ENCODE measurements at places on chromosomes 4 and X.

DNA sequence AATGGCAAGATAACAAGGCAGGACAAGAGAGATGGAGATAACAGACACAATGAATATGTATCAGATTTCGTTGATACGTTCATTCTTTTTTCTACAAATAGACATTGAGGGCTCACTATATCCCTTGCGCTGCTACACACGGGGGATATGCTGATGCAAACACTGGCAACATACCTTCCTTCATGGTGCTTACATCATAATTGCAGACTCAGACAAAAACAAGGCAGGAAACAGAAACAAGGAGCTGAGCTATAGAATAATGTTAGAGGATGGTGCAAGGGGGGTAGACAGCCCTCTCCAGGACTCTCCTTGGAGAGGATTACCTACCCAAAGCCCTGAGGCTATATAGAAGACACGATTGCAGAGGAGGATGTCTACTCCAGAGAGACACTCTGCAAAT is 1069.5 kb downstream of the DMD start:
- DNase-seq: no peak

DNA sequence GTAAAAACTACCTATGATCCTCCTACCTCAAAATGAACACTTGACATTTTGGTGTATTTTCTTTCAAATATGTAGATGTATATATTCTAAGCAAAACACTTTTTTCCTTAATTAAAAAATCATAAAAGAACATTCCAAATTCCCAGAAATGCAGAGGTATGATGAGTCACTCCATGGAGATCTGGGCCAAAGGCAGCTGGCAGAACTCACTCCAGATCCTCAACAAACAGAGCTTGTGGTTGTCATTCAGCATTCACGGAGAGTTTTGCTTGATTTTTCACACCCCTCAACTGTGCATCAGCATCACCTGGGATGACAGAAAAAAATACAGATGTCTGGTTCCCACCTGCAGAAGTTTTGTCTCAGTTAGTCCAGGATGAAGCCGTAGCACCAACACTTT is 144.6 kb downstream of the KIT start:
- no peak for DNase-seq

- DNase-seq: no peak
Measured at GRCh38 chrX:12403474-12404082, 265.3 kb downstream of the FRMPD4 start.

DNA sequence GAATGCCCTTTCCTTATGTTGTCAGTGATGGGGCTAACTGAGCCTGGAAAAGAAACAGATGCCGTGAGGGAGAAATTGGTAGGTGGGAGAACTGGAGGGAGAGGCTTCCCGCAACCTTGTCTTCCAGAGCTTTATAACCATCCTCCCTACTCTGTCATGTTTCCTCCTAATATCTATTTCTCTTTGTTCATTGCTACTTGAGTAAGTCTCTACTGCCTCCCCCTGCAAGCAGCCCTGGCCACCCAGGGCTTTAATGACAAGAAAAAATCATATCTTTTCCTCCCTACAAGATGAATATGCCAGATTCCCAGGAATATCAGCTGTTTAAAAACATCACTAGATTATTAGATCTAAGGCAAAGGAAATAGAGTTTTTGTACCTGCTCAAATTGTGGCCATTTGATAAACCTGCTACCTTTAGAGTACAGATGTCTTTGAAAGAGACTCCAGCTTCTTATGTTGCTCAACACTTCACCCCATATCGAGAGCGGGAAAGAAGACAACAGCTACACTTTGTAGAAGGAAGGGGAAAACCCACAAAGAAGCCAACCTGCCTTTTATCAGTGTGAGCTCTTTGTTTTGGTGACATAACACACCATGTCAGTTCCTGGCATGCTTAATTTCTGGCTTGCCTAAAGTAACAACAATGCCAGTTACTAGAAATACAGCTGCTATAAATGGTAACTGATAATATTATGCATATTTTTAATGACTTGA is 186.6 kb upstream of the LEF1 start:
- no peak for DNase-seq

DNA sequence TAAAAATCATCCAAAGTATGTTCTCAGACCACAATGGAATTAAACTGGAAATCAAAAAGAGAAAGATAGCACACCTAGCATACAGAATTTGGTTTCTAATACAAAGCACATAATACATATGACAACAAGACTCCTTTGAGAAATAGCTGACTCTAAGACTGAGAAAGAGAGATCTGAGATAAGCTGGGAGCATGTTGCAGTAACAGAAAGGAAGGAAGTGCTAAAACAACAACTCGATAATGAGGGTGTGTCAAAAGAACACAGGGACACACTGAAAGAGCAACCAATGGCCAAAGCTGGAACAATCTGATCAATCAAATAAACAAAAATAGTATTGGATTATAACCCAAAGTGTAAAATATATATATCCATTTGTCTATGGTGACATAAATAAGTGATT is 586.6 kb downstream of the C4orf33 start:
- DNase-seq: no peak

DNA sequence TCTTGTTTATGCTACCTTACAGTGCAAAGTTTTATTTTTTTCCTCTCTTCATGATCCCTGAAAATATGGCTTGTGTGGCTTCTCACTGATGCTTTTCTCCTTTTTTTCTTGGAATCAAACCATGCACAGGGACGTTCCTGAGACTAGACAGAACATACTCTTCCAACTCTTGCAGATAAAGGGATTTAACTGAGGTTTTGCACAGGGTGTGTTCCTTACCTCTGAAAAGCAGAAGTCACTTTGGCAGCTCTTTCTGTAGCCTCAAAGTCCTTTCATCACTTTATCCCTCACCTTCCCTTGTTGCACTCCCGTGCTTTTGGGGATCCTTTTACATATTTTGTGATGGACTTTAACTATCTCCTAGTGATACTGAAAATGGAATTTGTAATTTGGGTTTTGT is 300.1 kb downstream of the SPRY1 start:
- DNase-seq: peak; percentile 30

DNA sequence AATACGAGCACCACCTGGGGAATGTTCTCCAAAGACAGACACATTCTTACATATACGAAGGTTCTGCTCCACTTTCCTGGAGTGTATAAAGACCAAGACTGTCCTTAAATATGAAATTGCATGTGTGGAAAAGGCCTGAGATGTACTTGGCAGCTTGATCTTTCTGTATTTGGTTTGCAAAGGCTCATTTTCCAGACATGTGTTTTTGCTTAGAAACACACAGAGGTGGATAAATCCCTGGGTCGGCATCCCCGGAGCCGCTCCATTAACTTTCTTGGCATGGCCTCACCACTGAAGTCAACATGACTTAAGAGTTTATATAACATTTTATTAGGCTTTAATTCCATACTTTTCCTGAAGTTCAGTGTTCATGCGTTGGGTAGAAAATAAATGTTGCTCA is 239.4 kb downstream of the LDB2 start:
- no peak for DNase-seq

DNA sequence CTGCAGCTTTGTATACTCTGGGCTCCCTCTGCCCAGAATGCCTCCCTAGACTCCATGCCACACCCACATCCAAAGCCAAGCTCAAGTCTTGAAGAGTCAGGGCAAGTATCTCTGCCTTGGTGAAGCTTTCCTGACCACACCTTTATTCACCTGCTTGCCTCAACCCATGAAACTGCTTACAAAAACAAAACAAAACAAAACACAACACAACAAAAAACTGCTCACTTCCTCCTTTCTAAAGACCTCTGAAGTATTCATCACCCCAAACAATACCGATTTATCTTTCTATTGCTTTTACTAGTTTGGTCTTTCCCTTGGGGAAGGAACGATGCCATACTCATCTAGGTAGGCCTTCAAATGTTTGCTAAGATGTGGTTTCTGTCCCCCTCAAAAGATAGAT is 45.0 kb downstream of the TMEM165 start:
- DNase-seq: no peak

Data from HL-60 (cell line).